ENCODE measurements at places on chromosomes 3 and 15.

GRCh38 chr3:120177151-120177550, 82.9 kb upstream of the GSK3B start:
- peak overlapping the region; percentile 89 for H3K27ac ChIP-seq
- H3K36me3 ChIP-seq: no peaks in the 10 kb centered on the region
- peak; percentile 81 for DNase-seq
- no peaks in the 10 kb centered on the region for H3K27me3 ChIP-seq
- H3K4me3 ChIP-seq: no peak overlapping the region

DNA sequence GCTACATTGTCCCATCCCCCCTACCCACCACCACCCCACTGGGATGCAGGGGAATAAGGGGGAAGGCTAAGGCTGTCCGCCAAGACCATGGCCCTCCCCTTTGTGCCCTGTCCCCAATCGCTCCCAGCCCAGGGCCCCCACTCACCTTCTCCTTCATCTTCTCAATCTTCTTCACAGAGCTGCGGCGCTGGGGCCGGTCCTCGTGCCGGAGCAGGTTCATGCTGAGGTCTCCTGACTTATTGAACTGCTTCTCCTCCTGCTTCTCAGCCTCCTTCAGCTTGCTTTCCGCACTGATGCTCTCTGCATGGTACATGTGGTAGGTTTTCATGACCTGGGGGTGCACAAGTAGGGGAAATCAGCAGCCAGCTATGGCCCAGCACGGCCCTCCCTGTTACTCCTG, 101.0 kb upstream of the RAD18 start:
- no peak overlapping the region for H3K4me3 ChIP-seq
- DNase-seq: no peak
- H3K4me1 ChIP-seq: no peaks in the 10 kb centered on the region
- H3K27ac ChIP-seq: no peak overlapping the region
- H3K36me3 ChIP-seq: no peaks in the 10 kb centered on the region

- H3K36me3 ChIP-seq: no peaks in the 10 kb centered on the region
- H3K27ac ChIP-seq: no peak overlapping the region
- H3K4me3 ChIP-seq: no peak overlapping the region
- no peaks in the 10 kb centered on the region for H3K4me1 ChIP-seq
- H3K27me3 ChIP-seq: no peaks in the 10 kb centered on the region
These were observed 37.6 kb downstream of the NANOGP8 start for GRCh38 chr15:35047528-35047927.

DNA sequence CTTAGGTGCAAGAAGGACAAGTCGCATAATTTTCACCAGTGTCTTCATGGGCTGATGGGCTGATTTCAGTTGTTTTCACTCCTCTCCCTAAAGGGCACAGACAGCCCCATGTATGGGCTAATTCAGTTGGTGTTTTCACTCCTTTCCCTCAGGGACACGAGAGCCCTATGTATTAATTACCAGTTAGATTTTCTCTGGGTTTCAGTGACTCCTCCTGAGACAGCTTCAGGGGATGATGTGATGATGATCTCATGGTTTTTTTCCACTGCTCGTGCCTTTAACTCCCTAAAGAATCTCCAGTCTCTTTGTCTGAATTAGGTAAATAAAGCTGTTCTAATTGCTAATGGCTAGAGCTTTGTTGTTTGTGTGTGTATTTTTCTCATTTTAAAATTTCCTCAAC, 9.9 kb downstream of the RAMAC start:
- H3K27me3 ChIP-seq: no peaks in the 10 kb centered on the region
- no peaks in the 10 kb centered on the region for H3K36me3 ChIP-seq
- H3K4me3 ChIP-seq: no peak overlapping the region

DNA sequence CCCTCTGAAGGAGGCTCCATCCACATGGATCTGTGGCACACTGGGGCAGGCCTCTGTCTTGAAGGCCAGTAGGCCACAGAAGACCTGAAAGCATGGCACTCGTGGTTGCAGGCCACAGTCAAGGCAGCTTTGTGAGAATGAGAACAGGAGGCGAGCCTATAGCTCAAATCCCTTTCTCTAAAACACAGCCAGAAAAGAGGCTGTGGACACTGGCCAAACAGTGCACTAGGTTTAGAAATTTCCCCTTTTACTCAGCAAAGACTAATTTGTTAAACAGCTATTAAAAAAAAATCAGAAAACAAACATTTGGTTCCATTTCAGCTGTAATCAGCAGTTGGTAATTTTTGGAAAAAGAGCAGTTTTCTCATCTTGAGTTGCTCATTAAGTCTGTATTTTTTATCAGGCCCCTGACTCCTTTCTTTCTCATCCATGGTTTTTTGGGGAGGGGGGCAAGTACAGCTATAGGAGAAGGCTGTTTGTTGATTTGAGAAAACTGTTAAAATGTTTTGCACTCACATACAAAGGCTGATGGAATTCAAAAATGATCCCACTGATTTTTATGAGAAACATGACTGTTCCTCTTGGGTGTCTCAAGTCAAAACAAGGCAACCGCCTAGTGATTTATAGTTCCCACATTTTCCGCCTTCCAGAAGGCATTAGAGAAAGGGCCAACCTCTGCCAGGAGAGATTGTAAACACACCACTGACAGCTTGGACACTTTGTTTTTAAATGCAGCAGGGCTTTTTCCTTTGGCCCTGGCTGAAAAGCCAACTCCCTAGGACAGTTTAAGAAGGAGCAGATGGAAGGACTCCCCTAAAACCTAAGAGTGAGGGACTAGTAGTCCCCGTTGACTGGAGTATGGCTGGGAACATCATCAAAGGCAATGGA, 28.1 kb downstream of the PARP16 start:
- peaks cover 8% of the 10 kb centered on the region for H3K4me1 ChIP-seq
- H3K4me3 ChIP-seq: no peak overlapping the region
- no peaks in the 10 kb centered on the region for H3K27me3 ChIP-seq
- no peak overlapping the region for H3K27ac ChIP-seq

- peak; percentile 52 for DNase-seq
- no peak overlapping the region for H3K27ac ChIP-seq
- H3K4me1 ChIP-seq: 0 out of 2 replicates have a peak, but pooled peaks cover 2% of the 10 kb centered on the region
- no peaks in the 10 kb centered on the region for H3K36me3 ChIP-seq
These were observed 92.6 kb upstream of the CCDC54 start for GRCh38 chr3:107284612-107285011.

- no peak for DNase-seq
- peaks cover 3% of the 10 kb centered on the region for H3K4me1 ChIP-seq
- H3K27me3 ChIP-seq: no peaks in the 10 kb centered on the region
- no peaks in the 10 kb centered on the region for H3K36me3 ChIP-seq
- H3K4me3 ChIP-seq: no peak overlapping the region
- no peak overlapping the region for H3K27ac ChIP-seq
These were observed 57.7 kb downstream of the LIPC start for GRCh38 chr15:58489289-58490085.

GRCh38 chr3:35737934-35738706, 98.8 kb downstream of the ARPP21 start:
- H3K4me3 ChIP-seq: no peak overlapping the region
- no peak for DNase-seq
- H3K36me3 ChIP-seq: no peaks in the 10 kb centered on the region
- no peak overlapping the region for H3K27ac ChIP-seq
- H3K4me1 ChIP-seq: no peaks in the 10 kb centered on the region

DNA sequence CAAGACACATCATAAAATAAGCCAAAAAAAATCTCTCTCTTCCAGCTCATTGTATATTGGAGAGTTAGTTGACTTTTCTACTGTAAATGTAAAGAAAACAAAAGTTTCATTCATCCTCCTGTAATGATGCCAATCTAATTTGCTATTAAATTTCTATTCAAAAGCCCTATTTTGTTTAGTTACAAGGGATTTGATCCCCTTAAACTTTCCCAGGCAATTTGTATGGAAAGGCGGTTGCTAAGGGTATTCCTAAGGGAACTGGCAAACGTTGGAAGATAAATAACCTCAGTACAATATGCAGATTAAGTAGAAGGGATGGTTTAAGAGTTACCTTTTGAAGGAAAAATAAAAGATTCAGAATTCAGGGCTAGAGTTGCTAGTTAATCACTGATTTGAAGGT, 352.7 kb downstream of the TIGIT start:
- no peaks in the 10 kb centered on the region for H3K27me3 ChIP-seq
- H3K36me3 ChIP-seq: no peaks in the 10 kb centered on the region
- no peak for DNase-seq

DNA sequence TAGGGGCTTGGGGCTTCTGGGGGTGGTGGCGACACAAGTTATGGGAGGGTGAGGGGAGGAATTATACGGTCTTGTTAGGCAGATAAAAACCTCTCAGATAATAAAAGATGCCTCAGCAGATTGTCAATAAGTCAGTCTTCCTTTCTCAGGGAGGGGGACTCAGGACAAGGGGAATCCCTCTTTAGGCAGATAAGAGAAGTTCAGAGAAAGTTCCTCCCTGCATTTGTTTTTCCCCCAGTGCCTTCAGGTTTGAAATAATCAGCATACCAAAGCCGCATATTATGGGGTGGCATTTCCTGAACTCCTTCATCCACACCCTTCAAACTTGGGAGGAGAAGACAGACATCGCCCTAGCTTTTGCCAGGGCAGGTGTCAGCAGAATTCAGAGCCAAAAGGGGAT, 8.5 kb downstream of the PPCDC start:
- peaks cover 11% of the 10 kb centered on the region for H3K4me1 ChIP-seq
- no peaks in the 10 kb centered on the region for H3K36me3 ChIP-seq
- no peaks in the 10 kb centered on the region for H3K27me3 ChIP-seq
- no peak overlapping the region for H3K4me3 ChIP-seq
- DNase-seq: no peak
- no peak overlapping the region for H3K27ac ChIP-seq

DNA sequence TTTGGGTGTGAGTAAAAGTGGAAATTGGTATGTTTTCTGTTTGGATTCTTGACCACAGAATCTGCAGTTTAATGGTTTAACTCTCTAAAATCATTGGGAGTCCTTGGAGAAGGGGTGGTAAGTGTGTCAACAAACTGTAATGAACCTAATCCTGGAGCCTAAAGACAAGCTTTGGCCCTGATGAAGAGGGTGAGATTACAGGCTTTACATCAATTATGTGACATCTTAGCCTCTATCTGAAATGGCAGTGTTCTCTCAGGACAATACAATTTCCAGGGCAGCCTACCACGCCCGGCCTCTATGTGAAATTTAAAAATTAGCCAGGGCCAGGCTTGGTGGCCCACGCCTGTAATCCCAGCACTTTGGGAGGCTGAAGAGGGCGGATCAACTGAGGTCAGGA, 4.3 kb upstream of the PKM start:
- H3K27ac ChIP-seq: no peak overlapping the region
- no peak for DNase-seq
- no peaks in the 10 kb centered on the region for H3K36me3 ChIP-seq
- H3K4me3 ChIP-seq: no peak overlapping the region
- peaks cover 15% of the 10 kb centered on the region for H3K4me1 ChIP-seq

Data from IMR-90 (cell line).